ENCODE measurements at places on chromosomes 5 and 9. TPM values are rescaled to one million over a fixed set of nuclear protein-coding genes. Genes with fewer than 3 reads are reported as not detected.

DNA sequence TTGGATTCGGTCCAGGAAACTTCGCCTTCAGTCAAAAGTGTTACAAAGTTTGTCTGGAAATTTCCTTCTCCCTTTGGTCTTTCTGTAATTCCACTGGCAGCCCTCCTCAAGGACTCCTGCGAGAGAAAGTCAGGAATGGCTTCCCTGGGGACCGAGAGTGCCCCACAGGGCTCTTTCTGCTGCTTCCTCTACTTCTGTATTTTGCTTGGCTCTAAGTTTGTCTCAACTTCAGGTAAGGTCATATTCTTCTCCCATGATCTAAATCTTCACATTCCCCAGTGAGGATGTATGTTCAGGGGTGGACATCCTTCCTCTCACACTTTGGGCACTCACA is 10.3 kb upstream of the RIOK2 start:
- no peak for DNase-seq

DNA sequence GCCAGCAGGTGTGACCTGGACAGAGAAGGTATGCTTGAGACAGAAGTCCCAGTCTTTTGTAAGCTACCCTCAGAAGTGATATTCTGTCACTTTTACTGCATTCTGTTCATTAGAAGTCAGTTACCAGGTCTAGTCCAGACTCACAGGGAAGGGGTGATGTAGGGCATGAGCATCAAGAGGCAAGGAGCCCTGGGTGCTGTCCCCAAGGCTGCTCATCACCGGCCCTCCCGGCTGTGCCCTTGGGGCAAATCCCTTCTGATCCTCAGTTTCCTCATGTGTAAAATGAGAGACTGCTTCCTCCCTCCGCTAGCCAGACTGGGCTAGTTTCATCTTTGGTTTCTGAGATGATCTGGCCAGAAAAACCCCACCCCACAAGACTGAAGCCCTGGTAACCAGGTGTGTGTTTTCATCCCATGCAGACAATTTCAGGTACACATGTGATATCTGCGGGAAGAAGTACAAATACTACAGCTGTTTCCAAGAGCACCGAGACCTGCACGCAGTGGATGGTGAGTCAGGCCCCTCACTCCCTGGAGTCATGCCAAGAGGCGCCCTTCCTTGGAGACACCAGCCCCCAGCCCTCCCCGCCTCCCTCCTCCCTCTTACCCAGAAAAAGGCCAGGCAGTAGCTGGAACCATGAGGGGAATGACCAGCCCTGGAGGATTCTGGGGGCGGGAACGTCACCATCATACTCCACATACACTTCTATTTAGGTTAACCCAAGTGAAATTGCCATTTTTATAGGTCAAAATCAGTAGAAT is 71.0 kb downstream of the AMBP start:
- no peak for DNase-seq

- no peak for DNase-seq
Measured at GRCh38 chr5:147882586-147883313, 4.2 kb downstream of the SCGB3A2 start.

GRCh38 chr9:70921136-70921535 is 200.3 kb downstream of the TRPM3 start:
- peak; percentile 34 for DNase-seq

DNA sequence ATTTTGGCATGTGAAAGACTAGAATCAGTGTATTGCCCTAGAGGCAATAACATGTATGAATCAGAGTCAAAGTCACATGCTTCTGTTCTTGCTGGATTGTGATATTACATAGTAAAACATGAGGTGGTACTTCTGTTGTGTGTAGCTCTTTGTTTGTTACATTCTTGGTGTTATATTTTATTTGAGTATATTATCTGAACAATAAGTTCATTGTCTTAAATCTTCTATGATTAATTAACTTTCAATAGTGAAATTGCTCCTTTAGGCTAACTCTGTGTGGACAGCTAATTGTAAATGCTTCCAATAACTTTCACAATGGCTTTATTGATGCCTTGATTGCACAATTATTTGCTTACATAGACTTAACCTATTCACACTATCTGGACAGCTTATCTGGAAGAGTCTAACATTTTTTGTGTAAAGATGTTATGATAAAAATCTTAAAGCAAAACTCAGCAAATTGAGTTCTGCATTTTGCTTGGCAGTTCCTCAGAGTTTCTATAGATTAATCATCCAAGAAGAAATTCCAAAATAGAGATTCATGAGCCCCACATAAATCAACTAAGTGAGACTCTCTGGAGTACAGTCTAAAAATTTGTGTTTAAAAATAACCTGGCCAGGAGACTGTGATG is 239.6 kb upstream of the TUSC1 start:
- DNase-seq, result no peak

Gene HRCT1
- 1.8 TPM for total RNA-seq
